Right hindlimb (tissue), 1 donor: ENCODE measurements at places on chromosomes 11 and 22.
A peak's percentile ranks its signal among the peaks of the same experiment; 100 is the strongest.

DNA sequence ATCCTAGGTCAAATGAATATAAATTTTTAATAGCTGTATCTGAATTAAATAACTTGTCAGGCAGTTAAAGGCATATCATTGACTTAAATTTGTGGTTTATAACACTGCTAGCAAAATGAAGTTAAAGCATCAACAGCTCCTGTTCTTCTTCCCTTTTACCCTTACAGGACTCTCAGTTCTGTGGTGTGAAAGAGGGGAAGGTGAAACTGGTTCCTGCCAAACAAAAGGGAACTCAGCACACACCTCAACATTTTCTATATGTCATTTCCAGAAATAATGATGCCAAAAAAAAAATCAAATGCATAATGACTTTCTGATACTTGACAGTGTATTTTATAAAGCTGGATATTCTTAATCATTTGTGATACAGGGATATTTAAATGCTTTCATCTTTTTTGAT lies 21.2 kb downstream of the ARL14EP start:
- no peak for DNase-seq

GRCh38 chr11:134436781-134437180 lies 24.7 kb upstream of the B3GAT1 start:
- DNase-seq = no peak

GRCh38 chr11:115111066-115111465 lies 393.1 kb downstream of the CADM1 start:
- DNase-seq = no peak

GRCh38 chr11:4134806-4135205 lies 40.2 kb downstream of the RRM1 start:
- DNase-seq = no peak

GRCh38 chr11:1202776-1203504 lies 19.9 kb upstream of the MUC5B start:
- DNase-seq = peak; percentile 64

DNA sequence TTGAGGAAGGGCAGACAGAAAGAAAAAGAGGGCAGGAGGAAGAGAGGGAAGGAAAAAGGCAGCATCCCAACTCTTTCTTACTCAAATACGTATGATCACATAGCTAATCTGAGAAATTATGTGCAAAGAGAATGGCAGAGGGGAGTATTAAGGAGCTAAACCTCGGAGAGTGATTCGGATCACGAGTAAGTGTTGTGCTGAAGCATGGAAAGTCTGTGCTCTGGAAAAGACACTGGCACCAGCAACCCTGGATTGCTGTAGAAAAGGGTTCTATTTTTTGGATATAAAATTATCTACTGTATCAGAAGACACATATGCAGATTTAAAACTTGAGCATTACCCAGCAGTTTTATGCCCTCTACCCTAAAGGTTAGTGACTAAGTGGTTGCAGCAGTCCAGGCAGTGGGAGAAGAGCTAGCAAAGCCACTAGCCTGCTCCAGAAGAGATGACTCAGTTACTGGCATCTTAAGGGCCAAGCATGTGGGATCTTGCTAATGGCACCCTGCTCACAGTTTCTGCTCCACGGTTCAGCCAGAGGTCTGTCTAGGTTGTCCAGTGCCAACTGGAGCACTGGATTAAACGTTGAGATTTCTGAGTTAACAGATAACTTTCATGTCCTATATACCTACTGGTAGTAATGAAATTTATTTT lies 151.7 kb downstream of the SWAP70 start:
- no peak for DNase-seq

GRCh38 chr11:109490953-109491635 lies 69.1 kb downstream of the C11orf87 start:
- no peak for DNase-seq

DNA sequence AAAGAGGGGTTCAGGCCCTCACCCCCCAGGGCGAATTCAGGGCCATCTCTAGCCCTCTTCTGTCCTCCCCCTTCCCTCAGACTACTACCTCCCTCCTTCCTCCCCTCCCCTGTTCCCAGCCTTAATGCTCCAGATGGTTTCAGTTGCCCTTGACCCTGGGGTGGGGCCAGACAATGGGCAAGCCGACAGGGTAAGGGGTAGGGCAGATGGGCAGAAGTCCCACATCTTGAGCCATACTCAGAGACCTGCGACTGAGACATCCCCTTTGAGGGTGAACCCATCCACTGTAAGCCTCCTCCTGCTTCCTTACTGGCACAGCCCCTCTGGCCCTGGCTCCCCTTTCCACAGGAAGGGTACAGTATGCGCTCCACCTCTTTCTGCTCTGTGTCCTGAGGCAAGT lies 1.9 kb downstream of the RHBDD3 start:
- no peak for DNase-seq

DNA sequence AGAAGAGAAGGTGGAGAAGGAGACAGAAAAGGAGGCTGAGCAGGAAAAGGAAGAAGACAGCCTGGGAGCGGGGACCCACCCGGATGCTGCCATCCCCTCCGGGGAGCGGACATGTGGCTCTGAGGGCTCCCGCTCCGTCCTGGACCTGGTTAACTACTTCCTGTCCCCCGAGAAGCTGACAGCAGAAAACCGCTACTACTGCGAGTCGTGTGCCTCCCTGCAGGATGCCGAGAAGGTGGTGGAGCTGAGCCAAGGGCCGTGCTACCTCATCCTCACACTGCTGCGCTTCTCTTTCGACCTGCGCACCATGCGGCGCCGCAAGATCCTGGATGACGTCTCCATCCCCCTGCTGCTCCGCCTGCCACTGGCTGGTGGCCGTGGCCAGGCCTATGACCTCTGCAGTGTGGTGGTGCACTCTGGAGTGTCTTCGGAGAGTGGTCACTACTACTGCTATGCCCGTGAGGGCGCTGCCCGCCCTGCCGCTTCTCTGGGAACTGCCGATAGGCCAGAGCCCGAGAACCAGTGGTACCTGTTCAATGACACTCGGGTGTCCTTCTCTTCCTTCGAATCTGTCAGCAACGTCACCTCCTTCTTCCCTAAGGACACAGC lies 21.4 kb downstream of the USP35 start:
- no peak for DNase-seq

- peak; percentile 89 for DNase-seq
Observed at GRCh38 chr22:42661985-42662831, 13.0 kb upstream of the CYB5R3 start.

GRCh38 chr11:129041611-129042018 lies 98.9 kb upstream of the TP53AIP1 start:
- DNase-seq = no peak

DNA sequence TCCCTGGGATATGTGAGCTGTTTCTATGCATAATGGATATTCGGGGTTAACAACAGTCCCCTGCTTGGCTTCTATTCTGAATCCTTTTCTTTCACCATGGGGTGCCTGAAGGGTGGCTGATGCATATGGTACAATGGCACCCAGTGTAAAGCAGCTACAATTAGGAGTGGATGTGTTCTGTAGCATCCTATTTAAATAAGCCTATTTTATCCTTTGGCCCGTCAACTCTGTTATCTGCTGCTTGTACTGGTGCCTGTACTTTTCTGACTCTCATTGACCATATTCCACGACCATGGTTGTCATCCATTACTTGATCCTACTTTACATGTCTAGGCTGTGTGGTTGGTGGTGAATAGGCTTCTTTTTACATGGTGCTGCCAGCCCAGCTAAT lies 1.3 kb downstream of the TUG1 start:
- DNase-seq = no peak
